Sigmoid colon (tissue), 7 donors: ENCODE measurements at places on chromosomes 11 and 22. TPM values are rescaled to one million over a fixed set of nuclear protein-coding genes. Genes with fewer than 3 reads are reported as not detected.
A peak's percentile ranks its signal among the peaks of the same experiment; 100 is the strongest.

CLP1 gene
- total RNA-seq, result 12.8 TPM

OR51I1 gene
- total RNA-seq, result not detected

PEX16 gene
- 17.6 TPM for total RNA-seq

ASCL2 gene
- total RNA-seq, result 0.33 TPM

KRTAP5-8 gene
- total RNA-seq, result not detected

GRCh38 chr22:43099095-43099494 is 9.9 kb upstream of the TTLL1 start:
- H3K36me3 ChIP-seq, result no peaks in the 10 kb centered on the region
- DNase-seq, result no peak
- no peaks in the 10 kb centered on the region for H3K4me1 ChIP-seq
- no peak overlapping the region for H3K27ac ChIP-seq
- H3K4me3 ChIP-seq, result no peak overlapping the region

GRCh38 chr11:72036687-72037086 is 38.0 kb downstream of the IL18BP start:
- peaks cover 23% of the 10 kb centered on the region for H3K36me3 ChIP-seq
- no peak for DNase-seq
- peaks cover 79% of the 10 kb centered on the region for H3K4me1 ChIP-seq
- H3K27me3 ChIP-seq, result no peaks in the 10 kb centered on the region
- H3K4me3 ChIP-seq, result no peak overlapping the region

DNA sequence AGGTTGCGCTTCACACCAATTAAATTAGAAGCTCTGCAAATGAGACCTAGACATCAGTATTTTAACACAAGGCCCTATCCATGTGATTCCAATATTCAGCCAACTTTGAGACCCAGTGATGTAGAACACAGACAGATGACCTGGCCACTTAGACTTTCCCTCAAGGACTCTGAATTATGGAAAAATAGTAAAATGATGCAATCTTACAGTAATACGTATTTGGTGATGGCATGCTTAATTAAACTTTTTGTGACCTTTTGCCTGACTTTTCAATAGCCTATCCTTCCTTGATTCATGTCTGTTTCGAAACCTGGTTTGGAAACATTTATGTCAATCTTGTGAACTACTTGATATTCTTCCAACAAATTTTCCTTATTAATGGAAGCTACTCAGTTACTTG is 521.2 kb downstream of the KCNA4 start:
- no peak overlapping the region for H3K27ac ChIP-seq
- H3K4me3 ChIP-seq, result no peak overlapping the region
- H3K36me3 ChIP-seq, result no peaks in the 10 kb centered on the region
- no peaks in the 10 kb centered on the region for H3K4me1 ChIP-seq
- H3K27me3 ChIP-seq, result no peaks in the 10 kb centered on the region

GRCh38 chr11:46044601-46045000 is 76.7 kb downstream of the PHF21A start:
- no peak for DNase-seq
- H3K4me1 ChIP-seq, result peaks cover 16% of the 10 kb centered on the region

- H3K4me1 ChIP-seq, result peaks cover 29% of the 10 kb centered on the region
- H3K4me3 ChIP-seq, result no peak overlapping the region
- peak overlapping the region; percentile 83 for H3K27ac ChIP-seq
- H3K27me3 ChIP-seq, result peaks cover 21% of the 10 kb centered on the region
Observed at GRCh38 chr11:128696941-128697340, 3.1 kb downstream of the FLI1 start.

- no peak overlapping the region for H3K4me3 ChIP-seq
- DNase-seq, result no peak
- H3K36me3 ChIP-seq, result no peaks in the 10 kb centered on the region
Observed at GRCh38 chr11:26905368-26905767, 88.5 kb upstream of the FIBIN start.

GRCh38 chr11:129643031-129643721 is 172.5 kb upstream of the TMEM45B start:
- no peaks in the 10 kb centered on the region for H3K4me1 ChIP-seq
- no peak for DNase-seq
- H3K4me3 ChIP-seq, result no peak overlapping the region
- no peaks in the 10 kb centered on the region for H3K27me3 ChIP-seq
- no peaks in the 10 kb centered on the region for H3K36me3 ChIP-seq

DNA sequence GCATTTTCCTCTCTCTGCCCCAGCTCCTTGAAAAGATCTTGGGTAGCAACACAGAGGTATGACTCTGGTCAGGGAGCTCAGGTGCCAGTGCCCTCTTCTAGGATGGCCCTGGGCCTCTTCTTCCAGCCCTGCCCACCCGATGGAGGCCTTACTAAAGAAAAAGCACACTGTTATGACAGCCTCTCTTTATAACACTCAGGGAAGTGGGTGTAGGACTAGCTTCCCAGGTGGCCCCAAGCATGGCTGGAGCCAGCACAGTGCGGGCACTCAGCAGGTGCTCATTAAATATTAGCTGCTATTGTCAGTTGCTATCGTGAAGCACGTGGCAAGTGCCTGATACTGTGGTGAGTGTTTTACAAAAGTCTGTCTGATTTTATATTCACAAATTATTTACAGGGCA is 127.2 kb upstream of the B3GAT1 start:
- H3K36me3 ChIP-seq, result no peaks in the 10 kb centered on the region
- no peaks in the 10 kb centered on the region for H3K4me1 ChIP-seq
- H3K4me3 ChIP-seq, result no peak overlapping the region

DNA sequence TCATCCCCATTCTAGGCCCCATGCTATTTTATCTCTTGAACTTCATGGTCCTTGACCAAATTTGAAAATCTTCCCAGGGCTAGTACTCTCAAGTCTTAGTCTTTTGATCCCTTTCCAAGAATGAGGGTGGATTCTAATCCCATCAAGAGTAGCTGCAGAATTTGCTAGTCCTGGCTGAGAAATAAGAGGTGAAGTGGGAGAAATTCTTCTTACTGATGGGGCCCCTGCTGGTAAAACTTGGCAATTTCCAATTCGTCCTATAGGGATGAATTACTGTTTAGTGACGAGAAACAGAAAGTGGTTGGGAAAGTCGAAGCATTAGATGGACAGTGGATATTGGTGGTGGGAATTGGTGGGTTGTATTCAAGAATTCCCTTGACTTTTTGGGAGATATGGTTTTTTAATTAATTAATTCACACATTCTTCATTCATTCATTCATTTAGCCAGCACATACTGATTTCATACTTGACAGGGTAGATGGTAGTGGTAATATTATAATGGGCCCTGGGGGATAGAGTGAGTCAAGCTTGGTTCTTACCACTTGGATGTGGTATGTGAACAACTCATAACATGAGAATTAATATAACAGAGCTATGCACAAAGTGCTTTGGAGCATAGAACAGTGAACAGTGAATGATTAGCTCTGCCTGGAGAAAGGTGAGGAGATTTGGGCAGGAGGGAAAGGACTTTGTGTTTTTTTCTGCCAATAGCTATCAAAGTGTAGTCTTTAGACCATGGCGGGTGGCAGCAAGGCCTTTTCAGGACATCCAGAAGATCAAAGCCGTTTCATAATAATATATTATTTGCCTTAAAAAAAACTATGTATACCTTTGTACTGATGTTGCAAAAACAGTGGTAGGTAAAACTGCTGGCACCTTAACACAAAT is 103.8 kb downstream of the STIM1 start:
- no peak overlapping the region for H3K4me3 ChIP-seq
- H3K27ac ChIP-seq, result no peak overlapping the region
- no peak for DNase-seq
- no peaks in the 10 kb centered on the region for H3K27me3 ChIP-seq

DNA sequence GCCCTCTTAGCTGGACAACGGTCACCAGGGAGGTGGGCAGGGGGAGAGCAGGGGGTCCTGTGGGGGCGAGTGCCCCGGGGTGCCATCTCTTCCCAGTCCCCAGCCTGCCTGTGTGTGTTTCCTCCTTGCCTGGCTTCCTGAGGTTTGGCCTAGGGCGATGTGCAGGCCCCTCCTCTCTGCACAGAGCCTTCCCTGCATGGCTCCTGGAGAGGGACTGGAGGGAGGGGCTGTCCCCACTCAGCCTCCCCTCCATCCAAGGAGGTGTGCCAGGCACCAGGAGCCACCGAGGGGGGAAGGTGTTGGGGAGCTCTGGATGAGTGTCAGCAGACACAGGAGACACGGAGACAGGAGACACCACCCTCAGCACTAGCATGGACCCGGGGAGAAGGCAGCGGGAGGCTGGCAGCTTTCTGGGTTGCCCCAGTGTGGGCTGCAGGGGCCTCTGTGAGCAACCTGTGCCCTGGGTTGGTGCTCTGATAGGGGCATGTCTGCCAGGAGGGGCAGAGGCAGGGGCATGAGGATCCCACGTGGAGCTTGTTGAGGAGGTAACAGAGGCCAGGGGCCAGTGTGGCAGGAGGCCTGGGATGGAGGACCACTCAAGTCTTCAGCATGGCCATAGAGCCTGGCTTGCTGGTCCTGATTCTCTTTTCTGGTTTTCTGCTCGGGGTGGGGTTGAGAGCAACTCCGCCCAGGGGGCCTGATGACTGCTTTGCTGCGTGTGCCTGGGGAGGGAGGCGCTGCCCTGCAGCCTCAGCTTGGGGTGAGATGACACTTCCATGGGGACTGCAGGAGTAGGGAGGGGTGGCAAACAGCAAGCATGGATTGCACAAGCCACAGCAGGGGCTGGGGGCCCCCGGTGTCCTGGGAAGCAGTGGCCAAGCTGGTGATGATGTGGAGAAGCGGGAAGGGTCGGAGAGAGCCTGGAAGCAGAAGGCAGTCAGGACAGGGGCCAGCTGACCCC is 78.8 kb downstream of the ST3GAL4 start:
- H3K27me3 ChIP-seq, result no peaks in the 10 kb centered on the region
- no peak for DNase-seq
- H3K27ac ChIP-seq, result no peak overlapping the region
